ENCODE measurements at places on chromosomes 11 and 22.

DNA sequence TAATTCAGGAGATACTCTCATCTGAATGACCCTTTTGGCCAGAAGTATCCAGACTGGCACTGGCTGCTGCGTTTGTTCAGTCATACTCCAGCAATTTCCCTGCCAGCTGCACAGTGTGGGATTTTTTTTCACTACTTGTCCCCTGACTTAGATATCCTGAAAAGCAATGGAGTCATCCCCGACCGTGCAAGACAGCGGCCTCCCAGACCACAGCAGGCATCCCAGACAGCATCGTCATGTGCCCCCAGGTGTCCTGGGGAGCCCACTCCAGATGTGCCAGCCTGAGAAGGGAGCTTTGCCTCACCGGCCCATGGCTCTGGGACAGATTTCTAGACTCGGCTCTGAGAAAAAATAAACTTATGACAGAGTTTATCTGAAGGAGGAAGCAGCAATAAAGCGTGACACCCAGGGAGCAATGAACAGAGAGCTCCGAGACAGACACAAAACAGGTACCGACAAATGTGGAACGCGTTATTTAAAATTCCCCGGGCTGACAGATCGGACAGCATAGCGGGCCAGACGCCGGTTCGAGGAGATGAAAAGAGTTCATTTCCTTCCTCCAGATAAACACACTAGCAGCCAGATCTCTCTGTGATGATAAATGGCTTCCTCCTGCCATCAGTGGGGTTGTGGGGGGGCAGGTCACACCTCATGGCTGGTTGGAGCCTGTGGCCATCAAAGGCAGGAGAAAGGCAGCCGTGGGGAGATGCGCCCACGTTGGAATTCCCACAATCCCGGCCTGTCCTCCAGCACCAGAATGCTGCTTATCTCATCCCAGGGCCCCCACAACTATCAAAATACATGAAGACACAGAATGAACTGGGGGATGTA, 106.4 kb upstream of the FGF3 start:
- no peak overlapping the region for H3K4me3 ChIP-seq
- no peak for DNase-seq
- H3K36me3 ChIP-seq, result no peaks in the 10 kb centered on the region
- no peaks in the 10 kb centered on the region for H3K4me1 ChIP-seq

DNA sequence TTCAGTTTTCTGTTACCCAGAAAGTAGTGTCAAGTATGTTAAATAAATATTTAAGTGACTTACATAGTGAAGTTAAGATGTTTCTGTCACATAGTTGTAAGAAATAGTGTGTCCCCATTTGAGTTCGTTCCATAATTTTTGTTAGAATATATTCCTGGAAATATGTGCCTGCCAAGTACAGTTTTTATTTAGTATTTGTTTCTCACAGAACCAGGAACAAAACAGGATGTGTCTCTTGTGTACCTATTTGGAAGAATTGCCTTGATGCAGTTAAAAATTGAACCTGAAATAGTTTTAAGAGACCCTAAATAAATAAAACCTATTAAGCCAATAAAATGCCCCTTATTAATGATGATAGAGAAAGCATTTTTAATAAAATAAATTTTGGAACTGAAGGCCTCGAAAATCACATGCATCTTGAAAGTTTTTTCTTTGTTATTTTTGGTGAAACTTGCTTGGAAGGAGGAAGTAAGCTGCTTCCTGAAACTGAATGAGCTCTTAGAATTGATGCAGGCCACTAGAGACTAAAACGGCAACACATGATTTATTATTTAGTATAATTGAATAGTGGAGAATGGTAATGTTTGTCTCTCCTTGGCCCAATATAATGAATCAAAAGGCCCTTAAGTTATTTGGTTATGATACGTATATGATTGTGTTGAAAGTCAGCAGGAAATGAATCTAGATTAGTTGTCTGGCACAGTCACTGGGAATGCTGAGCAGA, 55.9 kb downstream of the SWAP70 start:
- H3K36me3 ChIP-seq, result no peaks in the 10 kb centered on the region
- H3K4me1 ChIP-seq, result no peaks in the 10 kb centered on the region

- no peaks in the 10 kb centered on the region for H3K27me3 ChIP-seq
- no peaks in the 10 kb centered on the region for H3K36me3 ChIP-seq
- no peak overlapping the region for H3K4me3 ChIP-seq
- no peak overlapping the region for H3K27ac ChIP-seq
Observed at GRCh38 chr11:30511408-30511807, 74.7 kb downstream of the MPPED2 start.

DNA sequence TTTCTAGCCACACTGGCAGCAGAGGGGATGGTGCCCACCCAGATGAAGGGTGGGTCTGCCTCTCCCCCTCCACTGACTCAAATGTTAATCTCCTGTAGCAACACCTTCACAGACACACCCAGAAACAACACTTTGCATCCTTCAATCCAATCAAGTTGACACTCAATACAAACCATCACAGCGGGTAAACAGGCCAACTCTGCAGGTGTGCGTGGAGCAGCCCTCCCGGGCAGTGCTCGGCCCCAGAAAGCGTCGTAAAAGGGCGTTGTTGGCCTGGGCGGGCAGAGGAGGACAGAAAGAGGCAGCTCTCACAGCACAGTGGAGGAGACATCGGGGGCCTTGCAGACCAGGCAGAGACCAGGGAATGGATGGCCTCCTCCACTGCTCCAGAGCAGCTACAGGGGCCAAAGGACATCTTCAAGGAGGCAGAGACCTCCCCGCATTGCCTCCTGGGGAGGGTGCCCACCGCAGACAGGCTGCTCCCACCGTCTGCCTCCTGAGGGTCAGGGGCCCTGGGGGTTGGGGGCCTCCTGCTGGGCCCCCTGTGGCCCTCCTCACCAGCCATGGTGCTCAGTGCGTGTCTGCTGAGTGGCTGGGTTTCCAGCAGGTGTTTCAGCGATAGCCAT, 56.1 kb upstream of the FADD start:
- H3K4me3 ChIP-seq, result no peak overlapping the region
- H3K36me3 ChIP-seq, result no peaks in the 10 kb centered on the region
- no peak for DNase-seq
- H3K4me1 ChIP-seq, result no peaks in the 10 kb centered on the region
- no peak overlapping the region for H3K27ac ChIP-seq

DNA sequence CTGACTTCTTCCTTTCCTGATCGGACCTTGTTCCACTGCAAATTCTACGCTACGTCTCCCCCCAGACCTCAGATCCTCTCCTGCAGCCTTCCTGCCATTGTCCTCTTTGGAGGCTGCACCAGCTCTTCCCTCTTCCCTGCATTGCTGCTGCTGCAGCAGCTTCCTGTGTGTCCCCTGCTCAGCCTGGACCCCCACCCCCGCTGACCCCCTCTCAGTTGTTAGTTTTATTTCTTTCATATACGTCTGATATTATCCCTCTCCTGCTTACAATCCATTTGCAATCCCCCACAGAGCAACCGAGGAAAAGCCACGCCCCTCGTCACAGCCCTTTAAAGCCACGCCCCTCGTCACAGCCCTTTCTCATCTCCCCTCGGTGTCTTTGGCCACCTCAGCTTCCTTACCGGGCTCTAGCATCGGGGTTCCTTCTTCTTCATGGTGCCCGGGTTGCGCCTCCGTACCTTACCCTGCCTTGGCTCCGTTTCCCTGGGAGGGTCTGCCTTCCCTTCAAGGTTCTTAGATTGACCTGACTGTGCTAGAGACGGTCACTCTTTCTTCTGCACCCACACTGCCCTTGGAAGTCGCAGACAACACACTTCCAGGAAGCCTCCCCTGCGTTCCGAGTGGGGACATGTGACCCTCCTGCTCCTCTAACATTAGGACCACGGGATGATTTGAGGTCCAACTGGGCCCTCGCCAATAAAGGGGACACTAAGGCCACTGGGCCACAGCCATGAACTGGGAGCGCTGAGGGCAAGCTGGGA, 4.8 kb downstream of the MRGPRG start:
- no peak overlapping the region for H3K4me3 ChIP-seq
- no peaks in the 10 kb centered on the region for H3K4me1 ChIP-seq
- peaks cover 47% of the 10 kb centered on the region for H3K27me3 ChIP-seq
- DNase-seq, result no peak
- no peaks in the 10 kb centered on the region for H3K36me3 ChIP-seq
- H3K27ac ChIP-seq, result no peak overlapping the region

GRCh38 chr22:50309601-50309991, 2.1 kb upstream of the PLXNB2 start:
- no peak for DNase-seq
- H3K27me3 ChIP-seq, result no peaks in the 10 kb centered on the region
- peaks cover 37% of the 10 kb centered on the region for H3K4me1 ChIP-seq
- no peak overlapping the region for H3K27ac ChIP-seq

DNA sequence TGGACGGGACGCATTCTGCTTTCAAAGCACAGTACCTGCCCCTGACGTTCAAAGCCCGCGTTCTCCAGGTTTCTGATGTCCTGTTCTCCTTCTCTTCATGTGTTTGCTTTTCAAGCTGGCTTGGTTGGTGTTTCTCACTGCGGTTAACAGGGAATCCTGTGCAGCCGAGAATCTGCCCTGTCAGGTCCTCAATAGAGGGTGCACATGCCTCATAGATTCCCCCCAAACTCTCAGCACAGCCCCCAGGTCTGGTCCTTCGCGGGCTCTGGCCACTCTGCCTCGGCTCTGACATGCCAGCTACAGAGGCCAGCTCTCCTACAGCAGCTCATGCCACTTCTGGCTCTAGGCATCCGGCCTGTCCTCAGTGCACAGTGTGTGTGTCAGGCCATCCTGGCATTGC, 1343.8 kb downstream of the TBC1D22A start:
- H3K27me3 ChIP-seq, result no peaks in the 10 kb centered on the region
- no peak overlapping the region for H3K4me3 ChIP-seq
- H3K27ac ChIP-seq, result no peak overlapping the region
- no peak for DNase-seq

- peaks cover 5% of the 10 kb centered on the region for H3K27me3 ChIP-seq
- no peak overlapping the region for H3K4me3 ChIP-seq
- H3K36me3 ChIP-seq, result peaks cover 36% of the 10 kb centered on the region
- H3K27ac ChIP-seq, result no peak overlapping the region
- no peaks in the 10 kb centered on the region for H3K4me1 ChIP-seq
Observed at GRCh38 chr11:72238040-72238450, 5.9 kb downstream of the PHOX2A start.

DNA sequence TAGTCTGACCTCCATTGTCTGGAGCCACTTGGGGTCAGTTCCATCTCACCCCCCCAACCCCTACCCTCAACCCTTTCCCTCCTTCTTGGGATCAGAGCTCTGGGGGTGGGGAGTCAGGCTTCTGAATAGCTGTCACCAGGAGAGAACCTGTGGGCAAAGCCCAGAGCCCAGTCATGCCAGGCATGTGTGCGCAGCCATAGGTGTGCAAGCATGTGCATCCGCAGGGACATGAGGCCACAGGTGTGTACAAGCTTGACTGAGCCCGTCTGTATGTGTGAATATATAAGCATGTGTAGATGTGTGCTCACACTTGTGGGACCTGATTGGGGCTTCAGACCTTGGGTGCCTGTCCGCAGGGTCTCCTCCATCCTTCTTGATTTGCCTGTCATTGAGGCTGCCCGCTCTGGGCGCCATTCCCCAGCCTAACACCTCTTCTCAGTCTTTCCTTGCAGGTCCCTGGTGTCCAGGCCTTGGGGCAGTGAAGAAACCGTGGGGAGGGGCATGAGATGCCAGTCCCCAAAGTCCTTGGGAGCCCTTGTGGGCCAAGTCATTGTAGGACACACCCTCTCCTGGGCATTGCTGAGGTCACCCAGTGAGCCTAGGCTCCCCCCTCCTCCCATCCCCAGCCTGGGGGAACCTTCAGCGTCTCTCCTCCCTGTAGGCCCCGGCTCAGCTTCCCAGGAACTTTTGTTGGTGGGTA, 9.0 kb downstream of the ATG16L2 start:
- no peaks in the 10 kb centered on the region for H3K27me3 ChIP-seq
- no peak overlapping the region for H3K4me3 ChIP-seq
- no peak for DNase-seq
- H3K36me3 ChIP-seq, result peaks cover 22% of the 10 kb centered on the region
- no peak overlapping the region for H3K27ac ChIP-seq
- peaks cover 35% of the 10 kb centered on the region for H3K4me1 ChIP-seq

- no peaks in the 10 kb centered on the region for H3K4me1 ChIP-seq
- no peak overlapping the region for H3K4me3 ChIP-seq
- H3K27me3 ChIP-seq, result no peaks in the 10 kb centered on the region
- no peak overlapping the region for H3K27ac ChIP-seq
Observed at GRCh38 chr22:36867695-36868094, 6.9 kb downstream of the NCF4 start.

DNA sequence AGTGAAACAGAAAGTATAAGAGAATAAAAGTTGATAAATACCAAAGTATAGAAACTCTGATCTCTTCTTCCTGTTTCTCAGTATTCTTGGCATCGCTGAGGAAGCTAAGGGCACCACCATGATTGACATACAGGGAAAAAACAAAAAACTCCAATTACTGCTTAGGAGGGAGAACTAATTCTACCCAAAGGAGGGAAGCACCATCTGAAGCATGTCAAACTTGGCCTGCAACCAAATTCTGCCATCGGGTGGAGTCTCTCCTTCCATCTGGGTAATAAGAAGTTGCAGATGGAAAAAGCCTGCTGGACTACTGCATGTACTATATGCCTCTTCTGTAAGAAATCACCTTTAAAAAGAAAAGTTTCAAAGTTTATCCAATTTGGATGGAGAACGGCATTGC, 30.5 kb upstream of the PPP2R1B start:
- H3K36me3 ChIP-seq, result peaks cover 11% of the 10 kb centered on the region
- no peaks in the 10 kb centered on the region for H3K4me1 ChIP-seq

DNA sequence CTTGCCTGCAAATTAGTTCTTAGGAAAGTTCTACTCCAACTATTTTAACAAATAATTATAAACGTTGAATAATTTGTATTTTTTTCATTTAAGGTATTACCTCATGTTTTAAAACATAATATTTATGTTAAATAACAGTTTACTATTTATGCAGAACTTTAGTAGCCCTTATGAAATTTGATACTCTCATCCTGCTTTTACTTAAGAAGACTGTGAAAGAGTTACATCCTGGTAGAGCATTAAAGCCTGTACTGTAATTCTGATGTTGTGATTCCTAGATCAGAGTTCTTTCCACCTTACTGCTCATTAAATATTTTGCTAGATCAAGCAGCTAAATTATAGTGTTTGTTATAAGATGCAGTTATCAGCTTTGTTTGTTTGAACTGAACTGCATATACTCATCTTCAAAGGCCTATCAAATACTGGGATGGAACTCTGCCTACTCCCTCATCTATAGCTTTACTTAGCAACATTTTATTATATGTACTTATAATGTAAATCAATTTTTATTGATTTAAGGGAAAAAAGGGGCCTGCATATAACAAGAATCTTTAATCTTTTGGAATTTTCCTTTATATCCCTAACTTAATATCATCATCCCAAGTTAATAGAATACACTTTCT, 304.2 kb downstream of the DYNC2H1 start:
- H3K27me3 ChIP-seq, result no peaks in the 10 kb centered on the region
- H3K27ac ChIP-seq, result no peak overlapping the region
- H3K36me3 ChIP-seq, result no peaks in the 10 kb centered on the region
- no peak overlapping the region for H3K4me3 ChIP-seq
- no peaks in the 10 kb centered on the region for H3K4me1 ChIP-seq
- DNase-seq, result no peak

- peaks cover 35% of the 10 kb centered on the region for H3K27me3 ChIP-seq
- H3K4me3 ChIP-seq, result no peak overlapping the region
- H3K27ac ChIP-seq, result no peak overlapping the region
- no peaks in the 10 kb centered on the region for H3K36me3 ChIP-seq
- peaks cover 20% of the 10 kb centered on the region for H3K4me1 ChIP-seq
- no peak for DNase-seq
Observed at GRCh38 chr11:2451916-2452315, 7.1 kb downstream of the KCNQ1 start.

GRCh38 chr22:24580276-24580675, 12.6 kb downstream of the LRRC75B start:
- H3K36me3 ChIP-seq, result peaks cover 5% of the 10 kb centered on the region
- no peak overlapping the region for H3K4me3 ChIP-seq
- no peak for DNase-seq
- H3K27me3 ChIP-seq, result no peaks in the 10 kb centered on the region
- H3K4me1 ChIP-seq, result no peaks in the 10 kb centered on the region

Measured in T-cell (primary cell).